ENCODE measurements at places on chromosomes 11 and 22.
A peak's percentile ranks its signal among the peaks of the same experiment; 100 is the strongest.

DNA sequence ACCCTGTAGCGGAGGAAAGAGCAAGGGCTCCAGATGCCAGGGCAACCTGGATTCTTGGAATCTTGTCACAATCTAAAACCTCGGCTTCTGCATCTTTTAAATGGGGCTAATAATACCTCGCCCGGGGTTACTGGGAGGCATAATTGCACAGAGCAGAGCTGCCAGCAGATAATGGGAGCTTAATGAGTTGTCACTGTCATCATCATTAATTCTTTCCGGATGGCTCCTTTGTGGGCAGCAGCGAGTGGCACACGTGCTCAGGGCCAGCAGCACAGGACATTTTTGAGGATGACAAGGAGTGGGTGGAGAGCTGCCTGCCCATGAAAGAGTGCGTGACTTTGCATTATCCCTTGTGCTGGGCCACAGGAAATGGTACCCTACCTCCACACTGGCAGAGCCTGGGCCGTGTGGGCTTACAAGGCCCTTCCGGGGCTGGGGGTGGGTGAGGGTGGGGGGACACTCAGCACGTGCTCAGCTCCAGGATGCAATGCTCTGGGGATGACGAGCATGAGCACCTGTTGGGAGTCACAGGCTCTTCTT lies 5.7 kb downstream of the PDGFB start:
- DNase-seq = no peak

- DNase-seq = no peak
Observed at GRCh38 chr11:614021-614622, 1.6 kb downstream of the IRF7 start.

GRCh38 chr11:106086850-106087249 lies 9.4 kb downstream of the AASDHPPT start:
- no peak for DNase-seq

GRCh38 chr11:46659908-46660307 lies 40.5 kb downstream of the ARHGAP1 start:
- DNase-seq = no peak

DNA sequence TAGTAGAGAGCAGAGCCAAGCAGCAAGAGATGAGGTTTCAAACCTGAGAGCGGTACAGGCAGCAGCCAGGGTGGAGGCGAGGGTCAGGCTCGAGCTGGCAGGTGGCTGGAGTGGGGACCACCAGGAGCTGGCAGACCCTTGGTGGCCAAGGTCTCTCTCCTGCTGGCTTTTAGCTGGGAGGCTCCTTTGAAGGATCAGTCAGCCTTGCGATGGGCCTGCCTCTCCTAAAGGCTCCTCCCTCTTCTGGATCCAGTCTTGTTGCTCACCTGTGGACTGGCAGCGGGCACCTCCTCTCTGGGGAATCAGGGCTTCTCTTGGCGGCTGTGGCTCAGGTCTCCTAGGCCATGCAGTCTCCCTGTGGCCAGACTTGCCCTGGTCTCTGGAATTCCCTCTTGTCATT lies 24.8 kb downstream of the TPST2 start:
- DNase-seq = no peak

DNA sequence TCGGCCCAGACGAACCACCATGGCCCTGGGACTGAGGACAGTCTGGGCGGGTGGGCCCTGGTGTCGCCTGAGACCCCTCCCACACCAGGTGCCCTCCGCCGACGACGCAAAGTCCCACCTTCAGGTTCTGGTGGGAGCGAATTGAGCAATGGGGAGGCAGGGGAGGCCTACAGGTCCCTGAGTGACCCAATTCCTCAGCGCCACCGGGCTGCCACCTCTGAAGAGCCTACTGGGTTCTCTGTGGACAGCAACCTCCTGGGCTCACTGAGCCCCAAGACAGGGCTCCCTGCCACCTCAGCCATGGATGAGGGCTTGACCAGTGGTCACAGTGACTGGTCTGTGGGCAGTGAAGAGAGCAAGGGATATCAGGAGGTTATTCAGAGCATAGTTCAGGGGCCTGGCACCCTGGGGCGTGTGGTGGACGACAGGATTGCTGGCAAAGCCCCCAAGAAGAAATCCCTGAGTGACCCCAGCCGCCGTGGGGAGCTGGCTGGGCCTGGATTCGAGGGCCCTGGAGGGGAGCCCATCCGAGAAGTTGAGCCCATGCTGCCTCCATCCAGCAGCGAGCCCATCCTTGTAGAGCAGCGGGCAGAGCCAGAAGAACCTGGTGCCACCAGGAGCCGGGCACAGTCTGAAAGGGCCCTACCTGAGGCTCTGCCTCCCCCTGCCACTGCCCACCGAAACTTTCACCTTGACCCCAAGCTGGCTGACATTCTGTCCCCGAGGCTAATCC lies 2.8 kb downstream of the ARHGEF17 start:
- no peak for DNase-seq

DNA sequence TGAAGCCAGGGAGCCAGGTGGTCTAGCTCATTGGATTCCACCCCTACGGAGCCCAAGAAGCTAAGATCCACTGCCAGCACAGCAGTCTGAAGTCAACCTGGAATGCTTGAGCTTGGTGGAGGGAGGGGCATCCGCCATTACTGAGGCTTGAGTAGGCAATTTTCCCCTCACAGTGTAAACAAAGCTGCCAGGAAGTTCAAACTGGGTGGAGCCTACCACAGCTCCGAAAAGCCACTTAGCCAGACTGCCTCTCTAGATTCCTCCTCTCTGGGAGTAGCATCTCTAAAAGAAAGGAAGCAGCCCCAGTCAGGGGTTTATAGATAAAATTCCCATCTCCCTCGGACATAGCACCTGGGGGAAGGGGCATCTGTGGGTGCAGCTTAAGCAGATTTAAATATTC lies 620.3 kb downstream of the NELL1 start:
- DNase-seq = no peak

DNA sequence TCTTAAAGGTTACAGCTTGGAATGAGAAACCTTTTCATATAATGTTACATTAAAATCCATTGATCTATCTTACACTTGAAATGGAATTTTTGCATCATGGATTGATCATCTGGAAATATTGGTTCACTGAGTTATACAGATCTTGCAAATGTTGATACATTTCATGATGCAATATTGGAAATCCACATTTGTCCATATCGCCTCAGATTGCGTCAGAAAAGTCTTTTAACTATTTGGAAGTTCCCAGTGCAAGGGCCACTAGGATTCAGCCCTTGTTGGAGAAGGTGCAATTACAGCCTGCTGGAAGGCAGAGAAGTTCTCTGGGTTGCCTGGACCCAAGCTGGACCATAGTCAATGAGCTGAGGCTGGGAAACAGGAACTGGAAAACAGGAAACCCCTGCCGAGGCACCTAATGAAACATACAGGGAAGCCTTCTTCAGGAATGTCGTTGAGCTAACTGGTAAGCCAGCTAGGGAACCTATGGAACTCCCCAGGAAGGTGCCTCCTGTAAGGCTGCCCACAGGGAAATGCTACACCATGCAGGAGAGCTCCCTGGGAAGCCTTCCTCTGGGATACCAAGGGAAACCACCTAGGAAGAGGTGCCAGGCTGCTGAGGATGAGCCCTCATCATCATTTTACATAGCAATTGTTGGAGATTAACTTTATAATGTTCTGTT lies 600.4 kb upstream of the CADM1 start:
- DNase-seq = no peak

DNA sequence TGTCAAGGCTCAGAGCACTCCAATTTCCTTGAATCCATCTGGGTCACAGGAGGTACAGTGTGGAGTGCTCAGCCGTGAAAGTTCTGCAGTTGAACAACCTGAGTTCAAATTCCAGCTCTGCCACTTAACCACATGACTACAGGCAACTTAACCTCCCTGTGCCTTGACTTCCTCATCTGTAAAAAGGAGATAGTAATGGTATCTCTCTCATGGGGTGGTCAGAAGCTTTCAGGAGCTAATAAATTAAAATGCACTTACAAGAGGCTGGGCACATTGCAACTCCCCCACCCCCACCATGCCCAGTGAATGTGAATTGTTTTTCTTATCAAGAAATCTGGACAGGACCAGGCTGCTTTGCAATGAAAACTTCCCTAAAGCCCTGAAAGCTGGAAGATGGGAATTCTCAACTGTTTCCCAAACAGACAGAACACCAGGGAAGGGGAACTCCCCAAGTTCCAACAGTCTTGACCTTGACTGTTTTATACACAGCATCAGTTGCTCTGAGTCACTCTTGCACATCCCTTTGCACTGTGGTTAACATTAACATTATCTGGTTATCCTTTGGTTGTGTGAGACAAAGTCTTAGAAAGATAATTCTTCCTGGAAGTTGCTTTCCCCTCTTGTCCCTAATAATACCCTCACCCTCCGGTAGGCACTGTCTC lies 137.0 kb downstream of the SLC1A2 start:
- no peak for DNase-seq

GRCh38 chr11:69582756-69583467 lies 58.0 kb upstream of the CCND1 start:
- no peak for DNase-seq

- DNase-seq = no peak
Observed at GRCh38 chr11:17694494-17695110, 24.8 kb upstream of the MYOD1 start.

DNA sequence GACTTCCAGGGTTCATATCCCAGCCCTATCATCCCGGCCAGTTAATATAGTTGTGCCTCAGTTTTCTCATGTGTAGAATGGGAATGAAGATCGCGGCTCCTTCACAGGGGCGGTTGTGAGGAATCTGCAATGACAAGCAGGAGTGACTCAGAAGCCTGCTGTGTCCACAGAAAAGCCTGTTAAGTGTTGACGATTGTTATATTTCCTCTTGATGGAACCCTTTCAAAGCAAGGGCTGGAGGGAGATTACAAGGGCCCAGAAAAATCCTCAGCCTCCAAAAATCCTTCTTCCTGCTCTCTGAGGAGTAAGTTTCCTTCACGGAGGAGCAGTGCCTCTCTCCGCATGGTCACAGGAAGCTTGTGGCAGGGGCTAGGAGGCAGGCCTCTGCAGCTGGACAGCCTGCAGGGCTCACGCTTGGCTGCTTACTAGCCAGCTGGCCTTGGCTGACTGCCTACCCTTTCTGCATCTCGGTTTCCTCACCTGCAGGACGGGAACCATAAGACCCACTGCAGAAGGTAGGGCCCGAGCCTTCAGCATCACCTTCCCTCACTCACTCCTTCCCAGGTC lies 63.4 kb downstream of the CACNG2 start:
- no peak for DNase-seq

DNA sequence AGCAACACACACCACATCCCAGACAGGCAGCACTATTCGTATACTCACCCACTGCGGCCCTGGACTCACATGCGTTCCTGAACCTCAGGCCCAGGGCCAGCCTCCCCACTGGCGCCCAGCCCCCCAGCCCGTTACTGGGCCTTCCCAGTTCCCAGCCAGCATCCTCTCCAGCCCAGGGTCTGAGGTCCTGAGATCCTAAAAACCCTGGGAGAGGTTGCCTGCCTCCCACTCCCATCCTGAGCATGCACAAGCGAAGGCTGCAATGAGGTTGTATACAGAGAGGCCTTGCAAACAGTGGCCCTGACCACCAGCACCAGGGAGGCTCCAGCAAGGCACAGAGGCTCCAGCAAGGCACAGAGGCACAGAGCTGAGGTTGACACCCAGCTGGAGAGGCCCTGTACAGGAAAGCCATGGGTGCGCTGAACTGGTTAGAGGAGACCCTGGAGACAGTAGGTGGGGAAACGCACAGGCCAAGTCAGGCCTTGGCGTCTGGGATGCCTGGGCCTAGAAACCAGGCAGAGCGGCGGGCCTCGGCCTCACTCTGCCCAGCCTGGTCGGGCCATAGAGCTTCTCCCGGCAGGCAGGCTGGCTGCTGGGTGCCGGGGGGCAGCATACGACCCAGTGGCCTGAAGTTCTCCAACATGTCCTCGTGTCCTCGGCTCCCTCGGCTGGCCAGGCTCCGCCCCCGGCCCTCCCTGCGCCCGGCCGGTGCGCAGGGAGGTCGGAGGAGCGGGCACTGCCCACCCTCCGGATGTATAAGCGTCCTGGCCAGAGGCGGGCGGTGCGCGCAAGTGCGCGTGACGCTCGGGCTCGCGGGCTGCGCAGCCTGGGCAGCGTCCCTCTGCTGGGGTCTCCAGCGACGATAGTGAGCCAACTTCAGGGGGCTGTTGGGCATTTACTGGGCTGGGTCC lies 2.3 kb upstream of the TBX1 start:
- DNase-seq = no peak

GRCh38 chr11:65355013-65355775 lies 643 bp downstream of the TIGD3 start:
- peak; percentile 23 for DNase-seq

DNA sequence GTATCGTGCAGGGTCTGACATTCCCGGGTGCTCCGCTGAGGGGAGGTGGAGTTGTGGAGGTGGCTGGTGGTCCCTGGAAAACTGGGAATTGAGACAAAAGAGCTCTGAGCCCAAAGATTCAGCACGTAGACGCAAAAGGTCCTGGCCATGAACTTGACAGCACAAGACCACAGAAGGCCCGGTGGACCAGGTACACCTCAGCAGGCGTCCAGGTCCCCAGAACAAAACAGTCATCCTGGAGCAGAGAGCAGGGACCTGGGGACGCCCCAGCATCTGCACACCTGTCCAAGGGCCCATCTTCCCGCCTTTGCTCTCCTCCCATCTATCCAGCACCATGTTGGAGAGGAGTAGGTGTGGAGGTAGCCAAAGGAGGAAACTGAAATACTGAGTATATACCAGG lies 13.8 kb upstream of the MB start:
- DNase-seq = no peak

GRCh38 chr11:10937385-10937771 lies 79.5 kb upstream of the ZBED5 start:
- no peak for DNase-seq

- no peak for DNase-seq
Observed at GRCh38 chr11:46800177-46800576, 45.9 kb downstream of the CKAP5 start.

- DNase-seq = no peak
Observed at GRCh38 chr11:113546757-113547507, 71.7 kb upstream of the DRD2 start.

DNA sequence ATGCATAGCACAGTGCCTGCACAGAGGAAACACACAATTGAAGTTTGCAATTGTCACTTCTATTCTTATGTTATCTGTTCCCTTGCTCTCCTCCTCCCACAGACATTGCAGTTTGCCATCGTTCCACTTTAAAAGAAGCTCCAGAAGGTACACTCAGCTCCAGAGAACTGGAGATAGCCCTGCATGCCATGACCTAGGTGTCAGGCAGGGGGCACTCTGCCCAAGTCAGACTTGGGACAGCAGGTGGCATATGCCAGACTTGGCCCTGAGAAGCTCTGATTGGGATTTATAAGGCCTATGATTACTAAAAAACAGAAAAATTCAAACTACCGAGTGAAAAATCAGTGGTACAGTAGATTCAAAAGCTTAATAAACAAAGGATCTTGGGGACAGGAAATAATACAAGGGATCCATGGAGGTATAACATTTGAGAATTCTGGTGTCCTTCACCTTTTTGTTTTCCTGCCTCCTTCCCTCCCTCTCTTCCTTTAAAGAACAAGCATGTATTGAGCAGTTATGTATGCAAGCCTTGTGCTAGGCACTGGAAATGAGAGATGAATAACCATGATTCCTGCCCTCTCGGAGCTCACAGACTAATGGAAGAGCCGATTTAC lies 40.0 kb downstream of the TENM4 start:
- DNase-seq = no peak

DNA sequence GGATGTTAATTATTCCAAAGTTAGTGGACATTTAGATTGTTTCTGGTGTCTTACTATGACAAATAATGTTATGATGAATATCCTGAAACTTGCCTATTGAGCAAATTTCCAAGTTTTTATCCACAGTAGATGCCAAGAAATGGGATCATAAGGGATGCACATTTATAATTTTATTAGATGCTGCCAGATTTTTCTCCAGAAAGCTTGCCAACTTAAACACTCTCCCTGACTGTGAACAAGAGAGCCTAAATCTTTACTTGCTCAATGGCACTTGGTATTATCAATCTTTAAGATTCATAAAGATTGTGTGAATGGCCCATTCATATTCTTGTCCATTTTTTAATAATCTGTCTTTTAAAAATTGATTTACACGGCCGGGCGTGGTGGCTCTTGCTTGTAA lies 82.4 kb downstream of the SPON1 start:
- DNase-seq = no peak

Measured in stimulated activated CD4-positive, alpha-beta T cell treated with anti-CD3 and anti-CD28 coated beads, Interleukin-1b, Interleukin-23, amount 100 ng/mL, for 24 hours (primary cell).